Activated CD8-positive, alpha-beta T cell treated with anti-CD3 and anti-CD28 coated beads, Interleukin-2, amount 10 ng/mL, durations not matched to agents 7 days and 5 days (primary cell): ENCODE measurements at places on chromosomes 7 and 10. TPM values are rescaled to one million over a fixed set of nuclear protein-coding genes. Genes with fewer than 3 reads are reported as not detected.

NKX2-3 gene
- total RNA-seq: not detected

KEL gene
- total RNA-seq: 1.1 TPM

ZPBP gene
- total RNA-seq: not detected

ASB13 gene
- 4.4 TPM for total RNA-seq
